Stimulated activated CD4-positive, alpha-beta T cell treated with anti-CD3 and anti-CD28 coated beads, Interleukin-4, amount 100 ng/mL, for 48 hours (primary cell): ENCODE measurements at places on chromosomes 13 and 19.

GRCh38 chr19:6234527-6234926, 45.2 kb downstream of the MLLT1 start:
- no peak for DNase-seq

DNA sequence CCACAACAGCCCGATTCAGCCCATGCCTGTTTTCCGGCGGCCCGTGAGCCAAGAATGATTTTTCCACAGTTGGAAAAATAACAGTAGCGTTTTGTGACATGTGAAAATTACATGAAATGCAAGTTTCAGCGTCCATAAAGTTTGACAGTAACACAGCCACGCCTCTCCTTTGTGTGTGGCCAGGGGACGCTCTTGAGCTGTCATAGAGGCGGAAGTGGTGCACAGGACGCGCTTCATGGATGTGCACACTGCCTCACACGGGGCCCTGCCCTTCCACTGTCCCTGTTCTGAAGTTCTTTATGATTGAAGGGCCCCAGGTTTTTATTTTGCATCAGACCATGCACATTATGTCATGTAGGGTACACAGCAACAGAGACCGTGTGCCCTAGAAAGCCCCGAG, 12.4 kb upstream of the ELAVL1 start:
- no peak for DNase-seq

- DNase-seq = no peak
These were observed 3.2 kb downstream of the MAP2K2 start for GRCh38 chr19:4120559-4121272.

- DNase-seq = no peak
These were observed 53.6 kb downstream of the ZAR1L start for GRCh38 chr13:32261567-32261966.

GRCh38 chr19:28075229-28075628, 1137.7 kb downstream of the UQCRFS1 start:
- no peak for DNase-seq

- no peak for DNase-seq
These were observed 2.5 kb downstream of the ITPKC start for GRCh38 chr19:40719414-40719894.

GRCh38 chr13:36665630-36666029, 8.2 kb upstream of the SERTM1 start:
- DNase-seq = no peak

- no peak for DNase-seq
These were observed 880 bp upstream of the C19orf12 start for GRCh38 chr19:29715701-29716581.

GRCh38 chr13:57408312-57408711, 223.2 kb upstream of the PCDH17 start:
- DNase-seq = no peak

DNA sequence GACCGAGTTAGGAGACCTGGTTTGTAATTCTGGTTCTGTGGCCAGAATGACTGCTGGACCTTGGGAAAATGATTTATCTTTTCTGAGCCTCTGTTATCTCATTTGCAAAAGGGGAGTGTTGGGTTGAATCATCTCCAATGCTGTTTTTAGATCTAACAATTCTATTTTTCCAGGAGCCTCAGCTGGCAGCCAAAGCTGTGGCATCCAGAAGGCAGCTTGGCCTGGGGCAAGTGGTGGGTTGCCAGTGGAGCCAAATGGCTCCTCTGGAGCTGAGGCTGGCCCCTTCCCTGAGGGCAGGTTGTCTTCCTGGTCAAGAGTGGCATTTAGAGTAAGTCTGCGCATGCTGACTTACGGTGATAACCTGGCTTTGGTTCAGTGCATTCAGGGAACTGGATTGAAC, 21.3 kb downstream of the B3GLCT start:
- DNase-seq = no peak
